ENCODE measurements at places on chromosomes 1 and 21.

DNA sequence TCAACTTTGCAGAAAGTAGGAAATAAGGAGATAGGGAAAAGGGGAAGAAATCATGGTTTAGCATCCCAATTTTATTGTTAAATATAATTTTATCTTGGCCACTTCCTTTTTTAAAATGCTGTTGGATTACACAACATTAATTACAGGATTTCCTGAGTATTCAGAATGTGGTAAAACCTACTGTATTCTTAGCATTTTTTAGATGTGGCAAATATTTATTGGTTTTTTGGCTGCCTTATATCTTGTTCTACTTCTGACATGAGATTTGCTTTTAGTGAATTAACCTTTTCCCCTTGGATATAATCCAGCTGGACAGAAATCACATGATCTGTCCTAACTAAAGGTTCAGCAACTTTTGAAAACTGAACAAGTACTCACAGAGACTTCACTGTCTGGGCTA, 104.9 kb downstream of the PTGS2 start:
- no peak for DNase-seq

DNA sequence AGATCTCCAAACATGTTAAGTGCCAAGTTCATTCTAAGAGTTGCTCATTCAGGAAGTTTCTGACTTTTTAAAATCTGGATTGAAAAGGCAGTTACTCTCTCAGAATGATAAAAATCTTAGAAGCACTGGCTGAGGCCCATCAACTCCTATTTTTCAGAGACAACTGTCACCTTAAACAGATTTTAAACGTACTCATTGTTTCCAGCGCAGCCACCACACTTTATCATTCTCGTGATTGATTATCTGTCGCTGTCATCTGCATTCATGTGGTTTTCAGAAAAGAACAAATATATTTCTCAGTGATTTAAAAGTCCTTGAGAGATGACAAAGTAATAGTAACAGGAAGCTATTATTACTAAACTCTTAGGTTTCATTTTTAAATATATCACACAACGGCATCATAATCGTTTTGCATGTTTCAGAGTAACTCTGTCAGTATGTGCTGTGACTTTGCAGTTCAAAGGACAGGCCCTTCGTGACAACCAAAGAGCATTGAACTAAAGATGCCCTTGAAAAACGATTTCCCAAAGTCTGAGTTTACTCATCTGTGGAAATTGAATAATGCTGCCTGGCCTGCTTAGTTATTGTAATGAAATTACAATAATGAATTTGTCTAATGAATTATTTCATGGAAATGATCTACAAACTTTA, 14.9 kb upstream of the KCNK1 start:
- DNase-seq = no peak

GRCh38 chr1:228378090-228378872, 28.4 kb downstream of the TRIM11 start:
- DNase-seq = peak; percentile 10

GRCh38 chr1:55259911-55260609, 44.9 kb upstream of the USP24 start:
- DNase-seq = no peak

DNA sequence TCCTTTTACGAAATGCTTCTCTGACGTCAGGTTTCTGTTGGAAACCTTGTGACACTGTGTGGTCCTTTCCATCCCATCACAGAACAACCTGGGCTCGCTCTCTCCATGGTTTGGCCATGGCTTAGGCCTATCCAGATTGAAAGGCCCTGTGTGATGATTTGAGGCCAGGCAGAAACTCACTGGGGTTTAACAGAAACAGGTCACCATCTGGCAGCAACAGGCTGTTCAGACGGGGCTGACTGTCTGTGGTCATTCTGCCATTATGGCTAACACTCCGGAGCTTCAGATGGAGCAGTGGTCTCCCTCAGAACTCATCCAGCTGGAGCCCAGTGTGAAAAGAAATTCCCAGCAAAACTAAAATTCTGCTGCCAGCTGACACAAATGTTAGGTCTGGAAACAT, 9.3 kb downstream of the PLEKHM2 start:
- DNase-seq = no peak

- DNase-seq = no peak
Measured at GRCh38 chr1:182700351-182700709, 15.9 kb upstream of the RGS8 start.

DNA sequence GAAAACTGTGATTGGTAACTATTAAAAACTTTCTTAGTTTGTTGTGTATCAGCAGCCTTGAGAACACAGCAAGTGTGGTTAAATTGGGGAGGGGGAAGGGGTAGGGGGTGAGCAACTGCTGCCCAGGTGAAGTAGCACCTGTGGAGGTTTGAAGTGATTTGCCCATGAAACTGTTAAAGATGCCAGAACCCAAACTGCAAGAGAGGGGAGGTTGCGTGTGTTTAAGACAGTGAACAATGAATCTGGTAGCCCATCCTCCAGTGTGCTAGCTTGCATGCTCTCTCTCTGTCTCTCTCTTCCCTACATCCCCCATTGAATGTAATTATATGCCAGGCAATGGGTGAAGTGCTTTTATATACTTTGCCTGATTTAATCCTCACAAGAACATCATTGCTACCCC, 154.7 kb downstream of the RUNX1 start:
- DNase-seq = no peak

DNA sequence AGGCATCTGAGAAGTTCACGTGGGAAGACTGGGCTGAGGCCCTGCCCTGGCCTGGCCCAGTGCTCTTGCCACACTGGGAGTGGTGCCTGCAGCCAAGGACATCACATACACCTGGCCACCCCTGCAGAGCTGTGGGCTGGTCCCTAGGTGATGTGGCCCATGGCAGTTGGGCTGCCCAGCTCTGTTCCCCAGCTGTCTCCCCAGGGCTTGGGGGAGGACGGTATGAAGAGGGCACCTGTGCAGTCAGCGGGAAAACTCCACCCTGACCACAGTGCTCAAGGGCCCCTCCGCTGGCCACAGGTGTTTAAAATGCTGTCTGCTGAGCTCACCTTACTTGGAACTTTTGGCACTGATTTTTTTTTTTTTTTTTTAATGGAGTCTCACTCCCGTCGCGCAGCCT, 120.4 kb upstream of the SLC25A33 start:
- DNase-seq = no peak

- no peak for DNase-seq
Measured at GRCh38 chr1:16348414-16349182, 3.7 kb downstream of the FBXO42 start.

DNA sequence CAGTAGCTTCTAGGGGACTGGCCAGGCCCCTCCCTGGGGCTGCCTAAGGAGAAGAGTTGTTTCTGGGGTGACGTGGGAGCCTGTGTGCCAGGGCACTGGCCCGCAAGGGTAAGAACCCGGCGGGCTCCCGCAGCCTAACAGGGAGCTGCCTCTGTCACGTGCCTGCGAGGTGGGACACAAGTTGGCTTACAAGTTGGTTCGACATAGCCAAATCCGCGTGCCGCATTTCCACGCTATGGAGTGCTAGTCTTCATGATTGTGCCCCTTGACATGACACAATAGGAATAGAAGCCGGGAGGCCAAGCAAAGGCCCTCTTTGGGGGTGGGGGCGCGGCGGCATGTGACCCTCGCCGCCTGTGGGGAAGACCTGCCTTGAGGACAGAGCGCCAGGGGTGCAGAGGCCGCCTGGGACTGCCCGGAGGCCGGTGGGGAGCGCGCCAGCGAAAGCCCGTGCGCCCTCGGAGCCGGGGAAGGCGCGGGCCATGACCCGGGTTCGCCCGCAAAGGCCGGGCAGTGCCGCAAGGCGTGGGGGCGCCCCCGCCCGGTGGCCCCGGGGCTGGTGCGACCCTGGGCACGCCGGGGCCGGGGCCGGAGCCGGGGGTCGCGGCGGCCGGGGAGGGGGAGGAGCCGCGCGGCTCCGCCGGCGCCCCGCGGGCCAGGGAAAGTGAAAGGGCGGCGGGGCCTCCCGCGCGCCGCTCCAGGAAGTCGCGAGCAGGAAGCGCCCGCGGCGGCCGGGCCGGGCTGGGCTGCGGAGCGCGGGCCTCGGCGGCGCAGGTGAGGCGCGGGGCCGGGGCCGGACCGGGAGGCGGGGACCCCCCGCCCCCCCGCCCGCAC, at the start of gene SLC37A1:
Gene SLC37A1 (plus strand): TSS at position 702 of the 834 bp plus-strand sequence. CDS start 4,603 bp downstream, outside the sequence.
- DNase-seq = peak; percentile 39

GRCh38 chr21:14956807-14957206, 108.0 kb downstream of the NRIP1 start:
- no peak for DNase-seq

GRCh38 chr1:203028067-203028783, 1.9 kb downstream of the PPFIA4 start:
- no peak for DNase-seq

- DNase-seq = no peak
Measured at GRCh38 chr1:34597877-34598514, 156.9 kb upstream of the GJB5 start.

GRCh38 chr1:165137551-165138316, 218.8 kb downstream of the LMX1A start:
- DNase-seq = no peak

GRCh38 chr1:58850636-58851035, 66.8 kb upstream of the JUN start:
- DNase-seq = no peak

- no peak for DNase-seq
Measured at GRCh38 chr1:155202198-155202597, 5.5 kb downstream of the THBS3 start.

DNA sequence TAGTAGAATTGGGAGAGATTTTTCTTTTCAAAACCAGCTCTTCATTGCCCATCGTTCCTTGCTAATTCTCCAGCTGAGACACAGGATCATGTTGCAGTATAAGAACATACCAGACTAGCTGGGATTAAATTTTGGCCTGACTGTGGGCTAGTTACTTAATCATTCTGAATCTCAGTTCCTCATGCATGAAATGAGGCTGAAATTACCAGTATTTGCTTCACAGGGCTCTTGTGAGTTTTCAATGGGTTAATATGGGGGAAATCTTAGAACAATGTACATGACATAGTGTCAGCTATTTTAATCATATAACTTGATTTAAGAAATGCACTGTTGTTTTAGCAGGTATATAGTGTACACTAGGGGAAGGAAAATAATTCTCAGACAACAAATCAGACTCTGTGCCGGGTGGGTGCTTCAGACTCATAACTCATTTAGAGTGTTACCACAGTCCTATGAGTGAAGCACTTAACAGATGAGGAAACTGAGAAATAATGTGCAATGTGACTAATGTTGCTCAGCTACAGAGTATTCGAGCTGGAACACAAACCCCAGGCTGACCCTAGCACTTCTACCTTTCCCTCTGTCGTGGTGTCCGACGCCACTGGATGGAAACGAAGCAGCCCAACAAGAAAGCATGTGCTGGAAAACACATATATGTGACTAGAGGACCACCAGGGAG, 137.6 kb upstream of the SGIP1 start:
- DNase-seq = no peak

Data from stimulated activated CD8-positive, alpha-beta memory T cell treated with anti-CD3 and anti-CD28 coated beads, Interleukin-12 subunit alpha, Interleukin-12 subunit beta, amount 100 ng/mL, for 4 hours (primary cell).